ENCODE measurements at places on chromosomes 16 and 17.
A peak's percentile ranks its signal among the peaks of the same experiment; 100 is the strongest.

- DNase-seq, result no peak
These were observed 72.9 kb upstream of the PMFBP1 start for GRCh38 chr16:72244853-72245252.

DNA sequence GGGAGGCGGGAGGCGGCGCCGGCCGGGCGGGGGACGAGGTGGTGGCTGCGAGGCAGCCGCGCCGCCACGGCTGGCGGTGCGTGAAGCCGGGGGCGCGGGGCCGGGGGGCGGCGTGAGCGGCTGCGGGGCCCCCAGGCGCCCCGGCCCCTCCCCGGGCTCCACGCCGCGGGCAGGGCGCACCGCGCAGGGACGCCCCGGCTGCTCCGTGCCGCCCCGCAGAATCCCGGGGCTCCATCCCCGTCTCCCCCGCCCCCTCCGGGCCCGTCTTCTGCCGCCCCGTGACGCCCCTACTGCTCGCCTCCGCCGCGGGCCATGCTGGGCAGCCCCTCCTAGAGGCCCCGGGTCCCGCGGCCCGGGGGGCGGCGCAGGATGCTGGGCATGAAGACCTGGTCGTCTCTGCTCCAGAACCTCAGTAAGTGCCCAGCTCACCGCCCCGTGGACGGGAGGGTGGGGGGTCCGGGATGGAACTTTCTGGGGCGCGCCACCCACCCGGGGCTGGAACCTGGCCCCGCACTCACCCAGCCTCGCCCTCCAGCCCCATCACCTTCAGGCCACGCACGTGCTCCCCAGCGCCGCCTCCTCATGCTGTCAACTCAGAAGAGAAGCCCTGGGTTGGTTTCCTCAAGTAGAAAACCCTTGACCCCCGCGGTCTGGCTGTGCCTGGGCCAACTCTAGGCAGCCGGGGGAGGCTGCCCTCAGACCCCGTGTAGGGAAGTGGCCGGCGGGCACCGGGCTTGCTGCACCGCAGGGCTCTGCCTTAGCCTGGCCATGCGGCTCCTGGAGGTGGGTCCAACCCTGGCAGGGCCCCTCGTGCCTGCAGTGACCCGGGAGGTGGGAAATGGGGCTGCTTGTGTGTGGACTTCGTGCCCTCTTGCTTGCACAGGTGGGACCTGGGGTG, 150.2 kb upstream of the GSE1 start:
- no peak for DNase-seq

DNA sequence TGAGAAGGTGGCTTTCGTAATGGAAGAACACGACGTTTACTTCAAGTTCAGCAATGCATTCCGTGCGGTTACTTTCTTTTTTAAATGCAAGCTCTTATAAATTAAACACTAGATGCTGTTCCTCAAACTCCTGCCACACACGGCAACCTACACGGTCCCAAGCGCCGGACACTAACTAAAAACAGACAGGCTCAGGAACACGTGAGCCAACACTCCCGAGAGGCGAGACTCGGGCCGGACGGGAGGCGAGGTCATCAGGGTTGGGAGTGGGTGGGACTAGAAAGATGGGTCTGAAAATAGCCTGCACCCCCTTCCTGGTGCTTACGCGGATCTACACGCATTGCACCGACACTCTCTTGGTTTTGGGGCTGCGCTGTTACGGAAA, 6.4 kb downstream of the CLCN7 start:
- DNase-seq, result no peak

DNA sequence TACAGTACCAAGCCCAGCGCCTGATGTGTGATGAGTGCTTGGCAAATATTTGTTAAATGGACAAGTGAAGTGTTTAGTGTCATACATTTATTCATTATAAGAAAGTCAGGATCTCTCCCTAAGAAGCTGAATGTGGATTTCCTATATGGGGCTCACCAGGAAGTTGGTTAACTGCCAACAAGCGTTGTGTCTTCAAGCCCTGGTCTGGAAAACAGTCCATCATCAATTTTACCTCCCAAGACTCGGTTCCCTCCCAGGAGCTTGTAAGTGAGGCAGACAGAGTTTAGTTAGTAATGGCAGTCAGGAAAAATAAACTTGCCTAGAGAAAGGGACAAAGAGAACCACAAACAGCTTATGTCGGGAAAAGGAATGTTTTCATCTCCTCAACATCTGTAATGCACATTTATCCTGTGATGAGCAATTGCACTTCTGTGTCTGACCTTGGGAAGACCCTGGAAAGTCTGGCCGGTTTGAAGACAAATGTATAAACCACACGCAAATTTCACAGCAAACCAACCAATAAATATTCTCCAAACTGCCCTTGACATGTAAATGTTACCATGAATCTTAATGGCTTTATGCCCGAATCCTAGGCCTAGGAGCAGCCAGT, 28.3 kb downstream of the C16orf95 start:
- no peak for DNase-seq

- DNase-seq, result no peak
These were observed 238.4 kb downstream of the BCAS3 start for GRCh38 chr17:60916043-60916442.

GRCh38 chr17:67082107-67082506, 37.8 kb downstream of the CACNG1 start:
- no peak for DNase-seq

DNA sequence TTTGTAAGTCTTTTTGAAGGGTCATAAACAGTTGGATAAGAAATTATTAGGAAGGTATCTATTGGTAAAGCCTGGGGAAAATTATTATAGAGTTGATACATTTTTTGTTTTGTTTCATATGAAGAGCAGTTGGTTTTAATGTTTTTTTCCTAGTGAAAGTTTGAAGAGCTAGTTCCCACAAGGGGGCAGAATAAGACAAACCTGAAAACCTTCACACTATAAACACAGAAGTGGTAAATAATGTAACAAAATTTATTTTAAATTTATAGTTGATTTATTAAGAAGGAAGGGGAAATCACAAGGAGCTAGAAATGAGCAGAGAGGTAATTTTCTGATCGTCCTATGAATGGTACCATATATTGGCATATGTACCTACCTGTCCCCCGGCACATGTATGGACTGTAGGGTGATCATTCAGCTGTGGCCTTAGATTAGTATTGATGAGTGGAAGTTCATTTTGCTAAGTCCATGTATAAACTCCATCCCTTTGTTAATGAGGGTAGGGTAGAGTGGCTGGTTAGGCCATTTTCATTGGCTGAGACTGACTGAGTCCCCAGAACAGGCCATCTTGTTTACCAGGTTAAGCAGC, 116.3 kb downstream of the TANC2 start:
- DNase-seq, result peak; percentile 69

GRCh38 chr17:81018044-81018802, 16.7 kb upstream of the BAIAP2 start:
- DNase-seq, result peak; percentile 36

GRCh38 chr16:72962347-72962746, 85.6 kb downstream of the ZFHX3 start:
- no peak for DNase-seq

DNA sequence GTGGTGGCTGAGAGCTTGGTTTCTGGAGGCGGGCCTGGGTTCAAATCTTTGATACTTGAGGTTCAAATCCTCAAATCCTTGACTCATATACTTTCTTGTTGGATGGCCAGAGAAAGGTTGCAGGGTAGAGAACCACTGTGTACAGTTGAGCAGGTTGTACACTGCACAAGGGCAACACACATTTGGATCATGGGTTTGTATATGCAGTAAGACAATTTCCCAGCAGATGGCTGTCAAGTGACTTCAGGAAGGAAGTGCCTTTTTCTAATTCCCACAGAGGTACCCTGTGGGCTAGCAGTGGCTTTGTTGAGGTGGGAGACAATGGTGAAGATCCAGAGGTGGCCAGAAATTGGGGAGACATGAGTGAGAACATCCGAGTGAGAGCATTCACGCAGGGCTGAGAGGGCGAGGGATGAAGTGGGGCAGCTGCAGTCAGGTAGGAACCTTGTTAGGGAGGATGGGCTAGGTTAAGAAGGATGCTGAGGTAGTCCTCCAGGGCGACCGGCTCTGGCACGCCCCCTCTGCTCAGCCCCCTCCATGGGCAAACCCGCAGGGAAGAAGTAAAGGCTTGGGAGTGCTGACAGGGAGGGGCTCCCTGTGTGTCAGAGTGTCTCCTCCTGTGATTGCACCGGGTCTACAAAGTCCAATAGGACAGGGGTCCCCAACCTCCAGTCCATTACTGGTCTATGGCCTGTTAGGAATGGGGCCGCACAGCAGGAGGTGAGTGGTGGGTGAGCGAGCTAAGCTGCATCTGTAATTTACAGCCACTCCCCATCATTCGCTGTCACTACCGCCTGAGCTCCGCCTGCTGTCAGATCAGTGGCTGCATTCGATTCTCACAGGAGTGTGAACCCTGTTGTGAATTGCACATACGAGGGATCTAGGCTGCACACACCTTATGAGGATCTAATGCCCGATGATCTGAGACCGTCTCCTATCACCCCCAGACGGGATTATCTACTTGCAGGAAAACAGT, 2.7 kb downstream of the C16orf89 start:
- no peak for DNase-seq

DNA sequence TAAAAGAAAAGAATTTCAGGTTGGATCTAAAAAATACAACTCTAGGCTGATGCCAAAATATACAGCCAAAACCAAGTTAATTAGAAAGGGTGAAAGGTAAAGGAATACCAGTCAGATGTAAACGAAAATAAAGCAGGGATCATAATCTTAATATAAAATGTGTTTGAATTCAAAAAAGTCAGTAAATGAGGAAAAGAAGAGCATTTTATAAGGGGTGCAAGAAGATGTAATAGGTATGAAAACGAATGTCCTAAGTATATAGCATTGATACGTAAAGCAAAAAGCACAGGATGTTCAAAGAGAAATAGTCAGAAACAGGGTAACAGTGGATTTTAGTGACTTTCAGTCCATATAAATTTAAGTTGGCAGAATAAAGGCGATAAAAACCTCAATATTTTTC, 2.5 kb downstream of the OR3A1 start:
- no peak for DNase-seq

DNA sequence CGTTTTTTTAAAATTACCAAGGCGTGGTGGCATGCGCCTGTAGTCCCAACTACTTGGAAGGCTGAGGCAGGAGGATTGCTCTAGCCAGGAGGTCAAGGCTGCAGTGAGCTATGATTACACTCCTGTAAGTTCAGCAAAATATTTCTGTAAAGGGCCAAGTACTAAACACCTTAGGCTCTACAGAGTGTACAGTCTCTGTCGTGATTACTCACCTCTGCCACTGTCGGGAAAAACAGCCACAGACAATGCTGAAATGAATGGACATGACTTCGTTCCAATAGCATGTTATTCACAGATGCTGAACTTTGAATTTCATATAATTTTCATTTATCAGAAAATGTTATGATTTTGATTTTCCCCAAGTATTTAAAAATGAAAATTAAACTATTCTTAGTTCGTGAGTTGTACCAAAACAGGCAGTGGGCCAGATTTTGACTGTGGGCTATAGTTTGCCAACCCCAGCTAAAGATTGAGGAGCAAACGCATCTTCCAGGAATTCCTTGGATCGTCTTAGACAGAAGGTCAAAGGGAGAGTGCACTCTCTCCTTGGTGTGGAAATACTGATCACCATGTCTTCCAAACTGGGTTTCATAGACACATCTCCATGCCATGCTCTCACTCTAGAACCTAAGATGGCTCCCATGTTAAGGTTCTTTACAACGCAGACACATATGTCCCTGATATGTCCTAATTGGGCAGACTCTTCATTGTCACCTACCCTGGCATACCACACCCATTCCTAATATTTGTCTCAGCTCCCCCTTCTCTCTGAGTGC, 89.5 kb downstream of the MARF1 start:
- DNase-seq, result no peak
